ENCODE measurements at places on chromosomes 16 and 17. TPM values are rescaled to one million over a fixed set of nuclear protein-coding genes. Genes with fewer than 3 reads are reported as not detected.

KRT31 gene
- total RNA-seq = not detected

DNA sequence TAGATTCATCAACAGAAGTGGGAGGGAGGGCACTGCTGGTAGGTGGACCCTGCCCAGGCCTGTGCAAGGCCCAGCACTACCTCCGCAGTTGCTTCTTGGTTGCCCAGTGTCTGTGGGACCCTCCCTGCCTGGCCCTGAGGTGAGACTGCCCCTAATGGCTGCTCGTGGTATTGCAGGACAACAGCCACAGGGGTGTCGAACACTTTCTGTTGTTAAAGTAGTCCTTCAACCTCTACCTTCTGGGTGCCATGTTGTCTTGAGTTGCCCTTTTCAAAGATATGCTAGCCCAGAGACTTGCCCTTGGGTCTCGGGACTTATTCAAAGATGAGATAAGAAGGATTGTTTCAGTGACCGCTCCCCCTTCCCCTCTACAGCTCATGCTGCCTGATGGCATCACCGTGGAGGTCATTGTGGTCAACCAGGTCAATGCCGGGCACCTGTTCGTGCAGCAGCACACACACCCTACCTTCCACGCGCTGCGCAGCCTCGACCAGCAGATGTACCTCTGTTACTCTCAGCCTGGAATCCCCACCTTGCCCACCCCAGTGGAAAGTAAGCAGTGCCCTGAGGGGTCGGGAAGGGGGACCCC, 29.1 kb downstream of the AKAP1 start:
- no peaks in the 10 kb centered on the region for H3K27me3 ChIP-seq
- H3K4me1 ChIP-seq = peaks cover 37% of the 10 kb centered on the region
- H3K4me3 ChIP-seq = no peak overlapping the region
- H3K27ac ChIP-seq = no peak overlapping the region

- H3K27me3 ChIP-seq = no peaks in the 10 kb centered on the region
- peaks cover 100% of the 10 kb centered on the region for H3K36me3 ChIP-seq
- no peak overlapping the region for H3K27ac ChIP-seq
- H3K4me1 ChIP-seq = peaks cover 15% of the 10 kb centered on the region
- DNase-seq = no peak
Observed at GRCh38 chr17:27608328-27609230, 22.4 kb upstream of the LGALS9 start.

- H3K27me3 ChIP-seq = peaks cover 20% of the 10 kb centered on the region
- no peak for DNase-seq
- H3K4me1 ChIP-seq = peaks cover 28% of the 10 kb centered on the region
- H3K27ac ChIP-seq = no peak overlapping the region
Observed at GRCh38 chr16:87584271-87584670, 18.0 kb upstream of the JPH3 start.
